D721Med (cell line): ENCODE measurements at places on chromosomes 5 and 9.

GRCh38 chr5:129631961-129632360, 115.9 kb upstream of the MINAR2 start:
- DNase-seq, result no peak

DNA sequence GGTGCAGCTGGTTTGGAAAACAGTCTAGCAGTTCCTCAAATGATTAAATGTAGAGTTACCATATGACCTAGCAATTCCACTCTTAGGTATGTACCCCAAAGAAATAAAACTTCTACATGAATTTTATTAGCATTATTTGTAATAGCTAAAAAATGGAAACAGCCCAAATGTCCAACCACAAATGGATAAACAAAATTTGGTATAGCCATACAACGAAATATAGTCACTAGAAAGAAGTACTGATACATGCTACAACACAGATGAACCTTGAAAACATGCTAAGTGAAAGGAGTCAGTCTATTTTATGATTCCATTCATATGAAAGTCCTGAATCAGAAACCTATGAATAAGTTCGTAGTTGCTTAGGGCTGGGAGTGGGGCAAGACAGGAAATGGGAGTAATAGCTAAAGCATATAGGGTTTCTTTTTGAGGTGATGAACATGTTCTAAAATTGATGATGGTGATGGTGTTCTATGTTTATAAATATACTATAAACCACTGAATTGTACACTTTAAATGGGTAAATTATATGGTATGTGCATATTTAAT, 6.3 kb downstream of the GDF9 start:
- DNase-seq, result no peak

- no peak for DNase-seq
Measured at GRCh38 chr9:25302601-25303000, 375.6 kb downstream of the TUSC1 start.

GRCh38 chr9:136526625-136527066, 19.2 kb downstream of the NOTCH1 start:
- no peak for DNase-seq

GRCh38 chr9:97046228-97046627, 7.3 kb upstream of the CTSV start:
- no peak for DNase-seq

DNA sequence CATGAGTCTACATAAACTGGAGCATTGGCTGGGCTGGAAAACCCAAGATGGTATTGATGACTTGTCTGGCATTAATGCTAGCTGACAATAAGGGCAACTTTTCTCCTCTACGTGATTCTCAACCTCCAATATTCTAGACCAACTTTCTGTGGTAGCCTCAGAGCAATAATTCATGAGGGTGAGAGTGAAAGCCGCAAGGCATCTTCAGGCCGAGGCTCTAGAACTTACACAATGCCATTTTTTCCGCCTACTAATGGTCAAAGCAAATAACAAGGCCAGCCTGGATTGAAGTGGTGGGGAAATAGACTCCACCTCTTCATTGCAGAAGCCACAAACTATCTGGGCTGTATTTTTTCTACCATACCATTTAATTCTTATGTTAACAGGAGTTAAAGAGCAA, 267.4 kb downstream of the GABRG2 start:
- DNase-seq, result no peak

DNA sequence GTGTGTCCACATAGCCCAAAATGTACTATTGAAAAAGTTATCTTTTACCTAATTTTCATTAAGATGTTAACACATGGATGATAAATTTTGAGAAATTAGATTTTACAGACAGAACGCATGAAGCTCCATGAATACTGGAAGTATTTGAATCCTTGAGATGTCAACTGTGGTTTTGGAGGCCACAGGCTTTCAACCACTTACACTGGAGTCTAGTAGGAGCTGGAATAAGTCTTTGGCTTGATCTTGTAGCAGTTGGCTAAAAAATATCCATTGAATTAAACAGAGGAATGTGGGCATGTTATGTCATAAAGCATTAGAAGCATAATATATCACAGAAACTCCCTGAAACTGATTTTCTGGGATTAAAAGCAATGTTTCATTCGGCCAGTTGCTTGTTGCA, 52.9 kb downstream of the CAMK4 start:
- no peak for DNase-seq

- no peak for DNase-seq
Measured at GRCh38 chr9:133492061-133493021, 13.4 kb upstream of the SLC2A6 start.

DNA sequence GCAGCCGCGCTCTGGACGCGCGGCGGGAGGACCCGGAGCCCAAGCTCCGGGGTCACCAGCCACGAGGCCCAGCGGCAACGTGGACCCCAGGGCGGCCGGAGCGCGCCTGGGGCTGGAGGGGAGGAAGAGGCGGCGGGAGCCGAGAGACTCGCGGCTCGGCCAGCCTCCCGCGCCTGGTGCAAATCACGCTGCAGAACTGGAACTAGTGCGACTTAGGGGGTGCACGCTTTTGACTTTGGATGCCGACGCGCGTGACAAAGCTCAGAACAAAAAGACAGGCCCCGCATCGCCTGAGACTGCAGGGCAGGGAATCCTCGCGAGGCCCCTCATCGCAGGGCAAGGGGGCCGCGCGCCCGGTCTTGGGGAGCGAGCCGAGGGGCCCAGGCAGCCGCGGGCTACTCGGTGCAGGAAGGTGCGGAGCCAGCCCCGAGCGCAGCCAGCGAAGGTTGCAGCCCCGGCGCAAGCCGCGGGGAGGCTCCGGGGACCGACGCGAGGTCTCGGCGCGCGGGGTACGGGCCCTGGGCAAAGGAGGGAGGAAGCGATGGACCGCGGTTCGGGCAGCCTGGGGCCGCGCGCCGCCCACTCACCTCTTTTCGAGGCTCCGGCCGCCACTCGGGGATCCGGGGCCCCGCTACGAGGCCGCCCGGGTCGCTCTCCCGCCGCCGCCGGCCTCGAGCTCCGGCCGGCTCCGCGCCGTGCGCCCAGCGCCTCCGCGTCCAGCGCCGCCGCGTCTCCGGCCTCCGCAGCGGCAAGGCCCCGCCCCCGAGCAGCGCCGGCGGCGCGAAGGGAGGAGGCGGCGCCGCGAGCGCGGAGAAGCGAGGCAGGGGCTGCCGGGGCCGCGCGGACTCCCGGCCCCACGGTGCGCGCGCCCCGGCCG, at the start of gene GOLM1:
TSS of gene GOLM1 (minus strand) at position 735 of the 877 bp plus-strand sequence. CDS start 20,238 bp downstream, outside the sequence.
- DNase-seq, result no peak

DNA sequence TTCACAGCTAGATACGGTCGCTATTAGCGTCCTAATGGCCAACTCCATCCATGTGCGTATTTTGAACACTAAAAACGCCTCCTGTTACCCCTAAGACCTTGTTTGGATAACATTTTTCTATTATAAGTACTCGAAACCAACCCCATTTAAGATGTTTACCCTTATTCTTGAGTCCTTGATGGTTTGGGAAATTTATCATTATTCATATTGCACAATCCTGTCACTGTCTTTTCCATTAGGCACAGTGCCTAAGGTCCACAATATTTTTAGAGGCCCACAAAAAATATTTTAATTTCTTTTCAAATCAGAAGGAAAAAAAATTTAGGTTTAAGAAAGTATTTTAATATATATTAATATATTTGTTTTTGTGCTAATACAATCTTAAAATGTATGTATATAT, 1.3 kb upstream of the LIFR start:
- DNase-seq, result no peak

DNA sequence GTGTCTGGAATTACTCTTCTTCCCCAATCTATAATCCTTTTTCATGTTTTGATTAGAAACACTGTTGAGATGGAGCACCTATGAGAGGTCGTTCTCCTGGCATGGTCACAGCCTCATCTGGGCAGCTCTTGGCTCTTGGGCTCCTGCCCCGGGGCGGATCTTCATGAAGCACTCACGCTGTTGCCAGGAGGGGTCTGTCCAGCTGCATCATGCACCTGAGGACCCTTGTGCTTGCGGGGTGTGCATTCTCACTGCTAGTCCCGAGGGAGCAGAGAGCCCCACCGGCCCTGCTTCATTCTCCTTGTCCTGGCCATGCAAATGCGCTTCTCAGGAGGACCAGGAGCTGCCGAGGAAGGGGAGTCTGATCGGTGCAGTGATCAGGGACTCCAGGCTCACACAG, 117.6 kb upstream of the S1PR3 start:
- no peak for DNase-seq

- DNase-seq, result no peak
Measured at GRCh38 chr5:83522446-83522845, 50.9 kb downstream of the VCAN start.

GRCh38 chr9:118991366-118992285, 377.6 kb downstream of the BRINP1 start:
- no peak for DNase-seq

GRCh38 chr9:32533336-32533735, 7.3 kb upstream of the RIGI start:
- DNase-seq, result no peak

- DNase-seq, result no peak
Measured at GRCh38 chr5:132828846-132829494, 1.5 kb downstream of the SHROOM1 start.

GRCh38 chr9:89494199-89494598, 3.7 kb downstream of the SEMA4D start:
- no peak for DNase-seq

DNA sequence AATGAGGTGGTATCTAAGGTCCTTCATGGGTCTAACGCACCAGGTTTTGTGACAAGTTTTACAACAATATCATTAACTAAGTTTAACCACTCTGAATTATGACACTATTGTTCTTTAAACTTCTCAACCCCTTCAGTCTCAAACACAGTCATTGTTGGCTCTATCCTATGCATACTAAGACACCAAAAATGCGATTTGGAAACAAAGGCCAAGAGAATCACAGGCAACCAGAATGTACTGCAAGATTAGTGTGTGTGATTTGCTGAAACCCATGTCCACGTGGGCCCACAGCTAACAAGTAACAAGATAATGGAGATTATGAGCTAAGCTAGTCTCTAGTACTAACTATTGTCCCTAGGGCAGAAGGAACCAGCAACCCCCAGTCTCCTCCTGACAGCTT, 142.2 kb upstream of the RANBP3L start:
- DNase-seq, result no peak

DNA sequence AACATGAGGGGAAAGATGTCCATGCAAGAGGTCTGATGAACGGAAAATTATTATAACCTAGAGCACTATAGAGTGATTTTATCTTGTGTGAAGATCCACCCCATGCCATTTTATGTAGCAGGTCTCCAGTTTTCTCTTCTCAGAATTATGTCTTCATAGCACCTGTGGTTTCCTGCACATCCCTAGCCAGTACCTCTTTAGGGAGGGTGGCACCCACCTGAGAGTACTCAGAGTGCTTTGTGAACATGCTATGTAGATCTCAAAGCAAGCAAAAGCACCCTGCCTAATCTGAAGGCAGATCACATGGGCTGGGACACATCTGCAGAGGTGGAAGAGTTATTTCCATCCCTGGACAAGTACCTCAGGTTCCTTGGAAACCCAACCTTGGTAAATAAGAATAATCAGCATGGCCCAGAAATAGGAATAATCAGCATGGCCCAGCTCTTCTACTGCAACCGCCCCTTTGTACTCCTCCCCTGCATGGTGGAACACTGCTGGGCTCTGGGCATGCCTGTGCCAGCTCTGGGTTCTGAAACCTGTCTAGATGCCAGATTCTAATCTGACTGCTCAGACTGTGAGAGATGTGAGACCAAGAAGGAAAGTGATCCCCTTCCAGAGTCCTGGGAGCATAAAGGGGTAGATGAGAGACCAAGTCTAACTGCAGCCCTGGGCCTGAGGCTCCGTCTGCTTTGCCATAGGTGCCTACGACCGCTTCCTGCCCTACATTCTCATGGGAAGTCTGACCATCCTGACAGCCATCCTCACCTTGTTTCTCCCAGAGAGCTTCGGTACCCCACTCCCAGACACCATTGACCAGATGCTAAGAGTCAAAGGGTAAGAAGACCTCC, 23.7 kb downstream of the SLC22A5 start:
- DNase-seq, result no peak

DNA sequence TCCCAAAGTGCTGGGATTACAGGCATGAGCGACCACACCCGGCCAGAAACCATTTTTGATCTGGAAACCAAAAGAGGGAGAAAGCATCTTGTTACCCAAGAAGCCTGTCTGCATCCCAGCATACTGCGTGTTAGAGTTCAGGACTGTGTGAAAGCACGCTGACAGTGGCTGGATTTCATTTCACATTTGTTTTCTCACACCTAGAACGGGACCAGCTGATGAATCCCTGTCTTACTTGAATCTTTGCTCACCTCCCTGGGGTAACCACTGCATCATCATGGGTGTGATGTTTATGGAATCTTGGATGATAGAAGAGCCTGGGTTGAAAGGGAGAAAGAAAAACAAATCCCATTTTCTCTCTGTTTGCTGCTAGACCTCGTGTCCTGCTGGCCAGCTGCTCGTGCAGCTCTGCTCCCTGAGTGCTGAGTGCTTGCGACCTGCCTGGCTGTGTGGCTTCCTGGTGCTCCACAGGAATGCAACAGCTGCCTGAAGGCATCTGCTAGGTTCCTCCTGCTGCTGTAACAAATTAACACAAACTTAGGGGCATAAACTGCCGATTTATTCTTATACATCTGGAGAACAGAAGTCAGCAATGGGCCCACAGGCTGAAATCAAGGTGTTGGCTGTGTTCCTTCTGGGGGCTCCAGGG, 378.3 kb upstream of the DAP start:
- no peak for DNase-seq

- DNase-seq, result no peak
Measured at GRCh38 chr5:158435161-158435616, 576.2 kb upstream of the CLINT1 start.

DNA sequence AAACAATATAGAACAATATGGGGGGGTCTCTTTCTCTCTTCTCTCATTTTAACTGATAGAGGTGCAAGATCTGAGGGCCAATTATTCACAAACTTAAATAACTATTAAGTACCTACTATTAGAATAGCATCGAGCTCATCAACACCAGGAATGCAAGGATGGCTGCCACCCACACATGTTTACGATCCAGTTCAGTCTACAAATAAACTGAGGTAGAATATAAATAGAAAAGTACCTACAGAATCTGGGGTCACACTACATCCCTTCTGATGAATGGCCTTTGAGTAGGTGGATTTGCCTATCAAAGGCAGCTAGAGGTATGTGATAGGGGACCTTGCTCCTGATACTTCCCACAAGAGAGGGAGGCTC, 91.8 kb upstream of the ZNF366 start:
- DNase-seq, result no peak

DNA sequence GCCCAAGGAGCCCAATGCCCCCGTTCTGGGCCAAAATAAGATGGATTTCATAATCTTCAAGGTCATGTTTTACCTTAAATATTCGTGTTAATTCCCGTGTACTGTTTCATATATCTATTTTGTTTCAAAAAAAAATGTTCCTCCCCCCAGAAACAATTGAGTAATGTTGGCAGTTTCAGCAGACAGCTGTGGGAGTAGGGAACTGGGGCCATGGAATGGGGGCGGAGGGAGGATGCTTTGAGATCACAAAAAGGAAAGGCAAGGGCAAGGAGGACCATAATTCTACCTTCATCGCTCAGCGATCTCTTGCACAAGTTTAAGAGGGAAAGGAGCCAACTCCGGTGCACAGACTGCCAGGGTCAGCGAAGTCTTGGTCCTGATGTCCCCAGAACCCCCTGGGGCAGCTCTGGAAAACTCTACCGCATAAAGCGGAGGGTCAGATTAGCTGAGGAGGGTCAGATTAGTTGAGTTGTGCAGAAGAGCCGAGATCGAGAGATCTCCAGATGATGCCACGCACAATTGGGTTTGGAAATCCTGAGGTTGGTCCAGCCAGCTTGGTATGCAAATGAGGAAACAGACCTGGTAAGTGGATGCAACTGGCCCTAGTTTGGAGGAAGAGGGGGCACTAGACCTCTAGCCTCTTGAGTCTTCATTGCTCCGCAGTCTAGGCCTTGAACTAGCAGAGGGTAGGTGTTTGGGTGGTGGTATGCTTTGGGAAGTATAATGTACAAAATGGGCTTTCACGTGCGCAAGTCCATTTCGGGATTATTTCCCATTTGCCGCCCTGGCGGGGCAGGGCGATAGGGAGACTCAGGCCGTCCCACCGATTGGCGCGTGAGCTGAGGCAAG, 24.0 kb downstream of the CDKN2A start:
- DNase-seq, result no peak
